ENCODE measurements at places on chromosomes 6 and 20.

DNA sequence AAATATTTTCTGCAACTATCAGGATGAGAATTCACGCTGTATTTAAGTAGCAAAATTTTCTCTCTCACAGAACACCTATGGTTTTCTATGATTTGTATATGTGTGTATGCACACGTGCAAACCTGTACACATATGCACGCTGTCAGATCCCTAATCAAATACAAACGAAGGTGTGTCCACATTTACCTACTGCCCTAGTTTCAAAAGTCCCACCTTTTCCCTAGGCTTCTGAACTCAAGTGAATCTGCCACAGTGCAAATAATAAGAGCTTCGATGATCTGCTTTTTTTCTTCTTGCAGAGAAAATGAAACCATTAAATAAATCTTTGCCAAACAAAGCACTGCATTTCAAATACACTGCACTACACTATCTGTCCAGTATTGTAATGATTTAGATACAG is 6.5 kb downstream of the HIVEP2 start:
- no peak for DNase-seq

DNA sequence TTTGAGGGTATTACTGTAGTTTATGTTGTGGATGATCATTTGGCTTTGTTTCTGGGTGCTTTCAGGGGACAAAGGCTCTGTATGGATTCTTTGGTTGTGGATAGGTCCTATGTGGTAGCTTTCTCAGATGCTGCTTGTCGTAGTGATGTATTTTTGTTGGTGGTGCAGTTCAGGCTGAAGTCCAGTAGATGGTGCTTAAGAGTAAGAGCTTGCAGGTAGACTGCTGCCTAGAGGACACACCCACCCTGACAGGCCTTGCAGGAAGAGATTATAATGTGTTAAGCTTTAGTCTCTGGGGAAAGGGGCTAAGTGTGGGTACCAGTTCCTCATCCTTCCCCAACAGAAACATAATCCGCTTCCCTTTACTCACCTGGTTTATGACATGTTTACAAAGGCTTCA is 62.6 kb upstream of the ADGRB3 start:
- peak; percentile 5 for DNase-seq

DNA sequence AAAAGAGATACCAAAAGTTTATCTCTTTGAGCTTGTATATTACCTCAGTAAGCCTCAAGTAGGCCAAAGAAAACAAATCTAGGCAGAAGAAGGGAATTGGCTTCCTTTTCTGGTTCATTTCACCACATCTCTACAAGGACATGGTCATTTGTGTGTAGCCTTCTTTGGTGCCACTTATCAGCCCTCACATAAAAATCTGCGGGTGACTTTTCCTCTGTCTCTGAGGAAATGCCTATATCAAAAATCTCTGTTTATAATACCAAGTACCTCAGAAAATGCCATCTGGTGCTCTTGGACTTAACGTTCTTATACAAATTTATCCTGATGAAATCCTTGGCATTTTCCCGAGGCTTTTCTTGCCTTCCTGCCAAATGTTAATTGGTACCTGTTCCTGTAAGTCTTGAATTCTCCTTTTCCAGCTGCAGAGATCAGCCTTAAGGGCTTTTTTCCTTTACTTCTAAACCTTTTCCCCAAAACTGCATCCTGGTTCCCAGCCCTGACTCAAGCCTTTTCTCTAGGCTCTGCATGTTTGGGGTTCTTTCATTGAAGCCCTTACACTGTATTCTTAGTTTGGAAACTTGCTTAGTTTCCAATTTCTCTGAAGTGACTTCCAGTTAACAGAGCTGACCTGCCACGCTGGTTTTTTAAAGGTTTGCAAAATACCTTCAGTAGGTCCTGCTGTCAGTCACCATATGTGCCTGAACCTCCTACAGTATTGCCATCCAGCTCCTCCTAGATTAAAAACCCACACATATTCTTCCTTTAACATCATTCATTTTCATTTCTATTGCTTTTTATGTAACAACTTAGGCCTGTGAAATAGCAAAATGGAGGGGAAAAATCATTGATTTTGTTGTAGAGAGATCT is 191.2 kb upstream of the PREP start:
- DNase-seq = no peak

GRCh38 chr20:13291157-13291556 is 70.1 kb downstream of the ISM1 start:
- no peak for DNase-seq

GRCh38 chr20:37414224-37415035 is 68.5 kb downstream of the SRC start:
- DNase-seq = no peak

- no peak for DNase-seq
Measured at GRCh38 chr20:38450412-38450975, 15.4 kb upstream of the SNHG17 start.

DNA sequence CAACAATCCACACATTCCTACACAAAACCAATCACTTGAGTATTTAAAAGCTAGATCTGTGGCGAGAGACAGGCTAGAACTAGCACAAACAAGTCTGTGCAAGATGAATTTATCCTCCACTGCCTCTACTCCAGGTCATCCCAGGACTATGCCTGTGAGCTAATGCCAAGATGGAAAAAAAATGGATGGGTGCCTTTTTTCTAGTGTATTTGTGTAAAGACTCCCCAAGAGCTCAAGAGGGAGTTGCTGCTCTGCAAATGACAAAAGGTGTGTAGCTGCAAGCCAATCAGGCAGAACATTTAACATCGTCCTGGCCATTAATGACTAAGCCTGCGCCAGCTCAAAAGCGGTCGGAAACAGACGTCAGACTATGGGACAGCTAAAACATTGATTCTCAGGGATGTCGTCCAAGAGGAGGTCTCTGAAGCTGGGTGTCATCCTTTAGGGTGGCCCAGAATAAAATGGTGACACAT is 21.9 kb downstream of the ATXN1 start:
- DNase-seq = no peak

DNA sequence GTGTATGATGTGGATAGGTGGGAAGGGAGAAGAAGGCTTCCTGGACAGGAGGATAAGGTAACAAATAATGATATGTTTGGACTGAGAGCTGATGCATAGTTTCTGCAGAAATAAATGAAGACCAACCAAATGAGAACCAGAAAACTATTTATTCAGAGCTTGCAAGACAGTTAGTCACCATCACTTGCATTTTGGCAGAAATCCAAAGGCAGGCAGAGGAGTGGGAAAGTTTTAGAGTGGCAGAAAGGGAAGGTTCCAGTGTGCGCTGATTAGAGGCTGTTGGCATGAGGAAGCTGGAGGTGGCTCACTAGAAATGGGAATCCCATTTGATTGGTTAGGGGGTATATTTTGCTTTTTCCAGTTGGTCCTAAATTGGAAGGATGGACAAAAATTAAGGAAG is 13.0 kb upstream of the F13A1 start:
- DNase-seq = no peak

- DNase-seq = no peak
Measured at GRCh38 chr20:15895560-15896084, 677.6 kb downstream of the KIF16B start.

DNA sequence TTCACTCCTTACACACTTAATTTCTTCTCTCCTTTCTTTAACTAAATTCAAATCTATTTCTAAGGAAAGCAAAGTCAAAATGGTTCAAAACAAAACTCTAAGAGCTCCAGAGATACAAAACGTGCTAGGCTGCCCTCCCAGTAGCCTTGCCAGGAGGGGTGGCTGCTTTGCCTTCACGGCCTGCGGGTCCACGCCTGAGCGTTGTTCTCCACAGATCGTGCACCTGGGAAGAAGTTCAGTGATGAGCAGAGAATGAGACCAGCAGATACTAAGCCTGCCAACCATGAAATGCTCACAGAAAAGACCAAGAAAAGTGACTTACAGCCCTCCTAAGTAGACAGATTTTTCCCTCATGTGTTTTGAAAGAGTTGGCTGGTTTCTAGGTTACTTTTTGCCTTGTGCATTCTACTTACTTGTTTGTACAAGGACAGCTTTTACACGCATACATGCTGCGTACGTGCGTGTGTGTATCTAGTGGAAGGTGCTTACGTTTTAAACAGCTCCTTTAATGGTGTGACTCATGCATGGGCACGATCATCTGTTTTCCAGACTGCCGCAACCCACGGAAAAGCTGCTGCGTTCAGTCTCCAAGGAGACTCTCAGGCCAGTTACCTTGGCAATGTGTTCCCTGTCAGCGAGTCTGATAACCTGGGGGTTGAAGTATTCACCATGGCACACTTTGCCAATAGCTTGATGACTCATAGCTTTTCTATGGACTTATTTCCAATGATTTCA is 32.4 kb upstream of the PBOV1 start:
- no peak for DNase-seq

DNA sequence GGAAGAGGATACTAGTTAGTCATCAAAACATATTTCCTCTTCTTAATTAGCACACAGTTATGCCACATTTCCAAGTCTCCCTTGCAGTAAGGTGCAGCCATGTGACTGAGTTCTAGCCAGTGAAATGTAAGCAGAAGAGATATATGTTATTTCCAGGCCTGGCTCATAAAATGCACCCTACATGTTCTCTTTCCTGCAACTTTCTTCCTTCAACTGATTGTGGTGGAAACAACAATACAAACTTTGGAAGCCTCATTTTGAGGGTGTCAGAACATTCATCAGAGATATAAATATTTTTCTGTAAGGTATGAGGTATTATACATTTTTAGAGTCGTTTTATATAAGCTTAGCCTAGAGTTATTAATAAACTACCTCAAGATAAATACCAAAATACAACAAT is 110.9 kb upstream of the PDE7B start:
- DNase-seq = no peak

- no peak for DNase-seq
Measured at GRCh38 chr6:44649365-44650025, 262.0 kb downstream of the CDC5L start.

DNA sequence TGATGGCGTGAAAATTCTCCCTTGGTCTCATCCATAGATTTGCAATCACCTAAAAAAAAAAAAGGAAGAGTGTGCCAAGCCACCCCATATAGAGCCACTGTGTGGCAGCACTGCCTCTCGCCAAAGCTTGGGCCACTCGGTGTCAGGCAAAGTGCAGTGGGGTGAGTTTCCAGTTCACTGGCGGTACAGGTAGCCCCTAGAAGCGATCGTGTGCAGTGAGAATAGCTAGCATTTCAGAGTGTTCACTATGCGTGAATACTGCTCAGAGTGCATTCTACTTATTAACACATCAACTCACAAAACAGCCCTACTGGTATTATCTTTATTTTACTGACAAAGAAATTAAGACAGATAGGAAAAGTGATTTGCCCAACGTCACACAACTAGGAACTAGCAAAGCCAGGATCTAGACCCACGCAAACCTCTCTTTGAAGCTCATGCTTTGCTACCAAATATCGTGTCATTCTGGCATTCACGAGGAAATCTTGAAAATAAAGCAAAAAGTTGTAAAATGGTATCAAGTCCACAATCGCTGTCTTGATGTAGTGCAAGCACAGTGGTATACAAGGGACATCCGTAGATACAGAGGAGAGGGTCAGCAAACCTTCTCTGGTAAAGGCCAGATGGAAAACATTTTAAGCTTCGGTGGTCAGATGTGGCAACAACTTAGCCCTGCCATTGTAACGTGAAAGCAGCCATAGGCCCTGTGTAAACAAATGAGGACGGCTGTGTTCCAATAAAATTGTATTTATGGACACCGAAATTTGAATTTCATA is 10.4 kb upstream of the GCNT2 start:
- DNase-seq = no peak

DNA sequence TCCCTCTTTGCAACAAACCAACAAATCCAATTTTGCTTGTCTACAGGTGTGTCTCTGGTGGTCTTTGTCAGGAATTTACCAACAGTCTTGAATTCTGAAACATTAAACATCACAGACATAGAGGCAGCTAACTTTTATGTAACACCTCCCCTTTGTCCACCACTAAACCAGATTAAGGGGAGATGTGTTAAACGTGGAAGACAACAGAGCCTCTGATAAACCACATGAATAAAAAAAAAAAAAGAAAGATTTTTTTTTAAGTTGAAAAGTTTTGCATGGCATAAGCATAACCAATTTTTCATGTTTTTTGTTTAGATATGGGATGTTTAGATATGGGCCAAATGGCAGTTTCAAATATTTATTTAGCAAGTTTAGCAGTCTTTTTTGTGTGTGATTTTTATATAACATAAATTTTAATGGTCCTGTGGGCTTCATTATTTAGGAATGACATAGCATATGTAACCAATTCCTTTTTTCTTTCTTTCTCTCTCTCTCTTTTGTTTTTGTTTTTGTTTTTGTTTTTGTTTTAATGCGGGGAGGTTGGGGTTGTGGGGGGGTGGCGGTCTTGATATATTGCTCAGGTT is 60.7 kb upstream of the BTN3A2 start:
- no peak for DNase-seq

GRCh38 chr20:56273491-56273890 is 25.0 kb downstream of the MC3R start:
- no peak for DNase-seq

- no peak for DNase-seq
Measured at GRCh38 chr6:89597988-89598387, 40.6 kb downstream of the LYRM2 start.

DNA sequence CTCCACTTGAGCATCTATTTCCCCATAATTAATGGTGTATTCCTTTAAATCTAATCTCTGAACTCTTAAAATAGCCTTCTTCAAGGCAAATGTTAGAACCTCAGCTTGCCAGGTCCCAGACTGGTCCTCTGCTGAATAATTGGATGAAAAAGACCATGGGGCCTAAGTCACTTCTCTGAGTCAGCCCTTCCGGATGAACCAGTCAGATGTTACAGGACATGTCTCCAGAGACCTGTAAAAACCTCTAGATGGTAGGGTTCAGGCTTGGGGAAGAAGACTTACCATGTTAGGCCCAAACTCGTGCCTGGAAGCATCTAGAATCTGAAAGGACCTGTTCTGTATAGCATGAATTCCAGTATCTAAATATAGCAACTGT is 97.3 kb downstream of the CDKAL1 start:
- DNase-seq = no peak

DNA sequence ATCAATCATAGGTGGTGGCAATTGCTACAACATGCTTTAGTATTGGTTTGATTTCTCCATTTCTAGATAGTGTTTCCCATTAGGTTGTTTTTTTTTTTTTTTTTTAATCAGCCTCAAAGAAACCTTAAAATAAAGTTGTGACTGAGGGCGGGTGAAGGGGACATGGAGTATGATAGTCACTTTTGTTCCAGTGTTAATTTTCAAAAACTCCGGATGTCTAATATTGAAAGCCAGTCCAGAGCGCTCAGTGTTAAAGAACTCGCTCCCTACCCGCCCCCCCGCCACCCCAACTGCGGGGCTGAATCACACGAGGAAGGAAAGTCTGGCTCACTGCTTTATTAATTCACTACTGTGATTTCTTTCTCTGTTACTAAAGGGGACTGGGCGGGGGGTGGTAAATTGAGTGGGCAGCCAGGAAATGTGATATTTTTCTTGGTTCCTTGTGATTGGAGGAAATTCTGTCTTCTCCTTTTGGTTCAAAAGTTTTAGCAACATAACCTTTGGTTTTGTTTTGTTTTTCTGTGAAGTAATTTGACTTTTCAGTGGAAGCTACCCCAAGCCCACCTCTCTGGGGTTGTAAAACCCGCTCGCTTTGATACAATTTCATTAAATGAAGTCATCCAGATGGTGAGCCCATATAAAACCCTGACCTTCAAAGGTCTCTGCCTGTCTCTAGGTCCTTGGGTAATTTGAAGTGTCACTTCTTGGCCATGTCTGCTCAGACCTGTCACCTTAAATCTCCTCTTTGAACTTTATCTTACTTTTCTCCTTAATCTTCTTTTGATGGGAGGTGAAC is 38.0 kb downstream of the TNFAIP3 start:
- no peak for DNase-seq
